T-cell (primary cell): ENCODE measurements at places on chromosomes 1 and 21.

DNA sequence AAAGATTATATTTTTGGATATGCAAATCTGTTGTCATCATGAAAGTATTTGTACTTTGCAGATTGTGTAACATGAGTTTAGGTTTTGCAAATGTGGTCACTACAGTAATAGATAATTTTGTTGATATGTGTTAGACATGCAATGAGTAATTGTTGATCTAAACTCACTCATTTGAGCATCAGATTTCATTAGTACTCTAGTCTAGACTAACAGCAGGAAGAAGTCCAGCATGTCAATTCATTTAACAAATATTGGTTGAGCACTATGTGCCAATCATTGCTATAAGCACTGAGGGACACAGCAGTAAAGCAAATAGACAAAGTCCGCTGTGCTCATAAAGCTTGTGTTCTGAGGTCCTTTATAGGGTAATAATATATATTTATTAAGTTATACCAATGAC, 350.0 kb downstream of the USP25 start:
- DNase-seq: no peak

DNA sequence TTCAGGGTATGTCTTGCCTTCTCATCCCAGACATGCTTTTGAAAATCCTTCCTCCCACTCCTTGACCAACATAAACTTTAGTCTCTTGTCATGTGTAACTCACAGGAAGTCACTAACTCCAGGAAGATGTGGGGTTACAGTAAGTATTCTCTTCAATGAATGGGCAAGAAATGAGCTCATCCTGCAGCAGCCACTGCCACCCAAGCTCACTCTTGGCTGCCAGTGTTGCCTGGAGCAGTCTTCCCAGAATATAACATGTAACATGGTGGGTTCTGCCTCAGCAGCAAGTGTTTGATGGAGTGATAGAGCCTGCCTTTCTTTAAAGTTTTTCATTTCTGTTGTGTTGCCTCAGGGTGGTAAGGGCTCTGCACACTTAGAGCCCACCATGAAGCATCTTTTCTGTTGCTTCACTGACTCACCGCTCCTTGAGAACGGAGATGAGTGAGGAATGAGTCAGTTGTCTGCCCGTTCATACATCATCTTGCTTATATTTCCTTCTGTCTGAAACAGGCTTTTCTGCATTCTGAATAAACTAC, 187.0 kb downstream of the TPR start:
- no peak for DNase-seq

DNA sequence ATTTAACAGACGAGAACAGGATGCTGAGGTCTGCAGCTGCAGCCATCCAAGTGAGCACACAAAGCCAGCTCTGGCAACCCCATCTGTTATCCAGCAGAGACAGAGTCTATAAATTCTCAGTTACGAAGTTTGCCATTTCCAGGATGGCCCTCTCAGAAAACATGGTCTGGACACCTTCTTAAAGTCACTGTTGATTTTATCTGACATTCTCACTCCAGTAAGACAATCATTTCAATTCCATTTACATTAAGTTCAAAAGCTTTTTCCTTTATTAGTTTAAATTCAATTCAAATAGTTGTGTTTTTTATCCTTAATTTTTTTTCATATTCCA, 125.5 kb downstream of the DMRTB1 start:
- no peak for DNase-seq

GRCh38 chr1:26761217-26761616, 26.5 kb upstream of the PIGV start:
- DNase-seq: no peak

- no peak for DNase-seq
Observed at GRCh38 chr1:18300376-18300775, 180.4 kb upstream of the KLHDC7A start.
